ENCODE measurements at places on chromosomes 5 and 9. TPM values are rescaled to one million over a fixed set of nuclear protein-coding genes. Genes with fewer than 3 reads are reported as not detected.

GRCh38 chr5:143491646-143492045 is 88.2 kb upstream of the NR3C1 start:
- DNase-seq = no peak

DNA sequence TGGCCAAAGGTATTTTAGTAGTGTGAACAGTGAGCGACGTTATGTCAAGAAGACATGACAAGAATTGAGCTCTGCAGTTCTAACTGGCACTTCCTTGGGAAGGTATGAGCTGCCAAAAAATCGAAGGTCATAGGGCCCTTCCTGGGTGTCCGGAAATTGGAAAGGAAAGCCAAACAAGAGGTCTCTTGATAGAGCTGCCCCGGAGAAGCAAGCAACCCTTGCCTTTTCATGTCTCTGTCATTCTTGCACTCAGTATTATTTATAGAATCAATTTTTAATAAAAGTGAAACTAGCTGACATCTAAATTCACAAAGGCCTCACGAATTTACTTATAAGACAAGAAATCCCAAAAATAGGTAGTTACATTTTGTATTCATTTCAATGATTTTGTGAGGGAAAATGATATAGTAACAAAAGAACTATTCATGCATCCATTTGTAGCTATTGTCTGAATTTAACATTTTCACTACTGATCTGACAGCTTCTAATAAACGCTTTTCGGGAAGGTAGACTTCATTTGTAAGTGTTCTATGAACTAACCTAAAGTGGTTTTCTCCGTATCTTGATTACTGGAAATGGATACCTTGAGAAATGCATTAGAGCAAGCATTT is 113.8 kb upstream of the VCAN start:
- no peak for DNase-seq

GRCh38 chr5:112412346-112412745 is 6.7 kb downstream of the EPB41L4A start:
- no peak for DNase-seq

Gene CTSL
- total RNA-seq = 384 TPM

Gene NMUR2
- total RNA-seq = not detected

- no peak for DNase-seq
Measured at GRCh38 chr5:148833122-148833521, 6.7 kb downstream of the ADRB2 start.

Gene MSX2
- total RNA-seq = 1.5 TPM

GRCh38 chr5:169637549-169638121 is 560 bp downstream of the DOCK2 start:
- no peak for DNase-seq
